HFFc6 (cell line): ENCODE measurements at places on chromosomes 7 and 10. TPM values are rescaled to one million over a fixed set of nuclear protein-coding genes. Genes with fewer than 3 reads are reported as not detected.

DNA sequence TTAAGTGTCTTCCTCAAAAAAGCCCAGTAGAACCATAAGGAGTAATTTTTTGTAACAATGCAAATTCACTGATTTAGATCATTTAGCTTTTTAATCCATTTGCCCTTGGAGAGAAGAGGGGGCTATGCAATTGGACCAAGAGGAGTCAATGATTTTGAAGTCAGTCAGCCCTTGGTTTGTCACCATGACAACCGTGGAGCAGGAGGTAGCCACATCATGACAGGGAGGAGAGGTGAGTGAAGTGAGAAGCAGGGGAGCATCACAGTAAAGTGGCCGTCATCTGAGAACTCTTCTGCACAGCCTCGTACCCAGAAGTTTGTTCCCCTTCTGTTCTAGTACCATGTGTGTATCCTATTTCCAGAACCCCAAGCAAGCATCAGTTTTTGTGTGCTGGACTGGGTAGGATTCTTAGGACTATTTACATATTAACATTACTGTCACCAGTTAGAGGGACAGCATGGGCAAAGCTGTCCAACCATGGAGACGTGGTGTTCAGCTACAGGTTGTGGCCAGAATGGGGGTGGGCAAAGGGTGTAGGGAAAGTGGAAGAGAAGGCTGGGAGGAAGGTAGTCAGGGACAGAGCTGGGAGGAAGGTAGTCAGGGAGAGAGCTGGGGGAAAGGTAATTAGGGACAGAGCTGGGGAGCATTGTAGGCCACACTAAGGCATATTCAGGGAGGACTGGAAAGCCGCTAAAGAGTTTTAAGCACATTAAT, 13.1 kb downstream of the UBE3C start:
- H3K27ac ChIP-seq: peak overlapping the region; percentile 8; the same call in 1 of the 2 replicates
- no peak overlapping the region for H3K4me3 ChIP-seq
- H3K36me3 ChIP-seq: no peaks in the 10 kb centered on the region
- no peaks in the 10 kb centered on the region; the same call in 1 of the 2 replicates for H3K27me3 ChIP-seq
- H3K4me1 ChIP-seq: peaks cover 33% of the 10 kb centered on the region

GRCh38 chr7:45573204-45573603, 964 bp upstream of the ADCY1 start:
- no peaks in the 10 kb centered on the region for H3K36me3 ChIP-seq
- no peak overlapping the region for H3K4me3 ChIP-seq
- no peak for DNase-seq
- no peak overlapping the region for H3K27ac ChIP-seq
- peaks cover 35% of the 10 kb centered on the region for H3K27me3 ChIP-seq
- H3K4me1 ChIP-seq: no peaks in the 10 kb centered on the region

DNA sequence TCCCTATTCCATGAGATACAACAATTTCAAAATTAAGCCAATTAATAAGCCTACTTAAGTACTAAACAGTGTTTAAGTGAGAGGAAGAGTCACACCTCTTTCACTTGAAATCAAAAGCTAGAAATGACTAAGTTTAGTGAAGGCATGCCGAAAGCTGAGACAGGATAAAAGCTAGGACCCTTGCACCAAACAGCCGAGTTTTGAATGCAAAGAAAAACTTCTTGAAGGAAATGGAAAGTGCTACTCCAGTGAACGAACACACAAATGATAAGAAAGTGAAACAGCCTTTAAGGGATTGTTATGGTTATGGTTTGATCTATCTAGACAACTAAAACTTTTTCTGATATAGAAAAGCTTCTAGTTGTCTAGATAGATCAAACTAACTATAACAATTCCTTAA, 135.4 kb upstream of the KMT2E start:
- H3K27ac ChIP-seq: no peak overlapping the region
- no peaks in the 10 kb centered on the region for H3K36me3 ChIP-seq
- H3K4me3 ChIP-seq: no peak overlapping the region; the same call in 1 of the 2 replicates
- peaks cover 13% of the 10 kb centered on the region for H3K4me1 ChIP-seq
- peaks cover under 1% of the 10 kb centered on the region for H3K27me3 ChIP-seq

GRCh38 chr10:131004276-131004675, 307.2 kb downstream of the TCERG1L start:
- no peak overlapping the region for H3K4me3 ChIP-seq
- H3K4me1 ChIP-seq: no peaks in the 10 kb centered on the region
- H3K36me3 ChIP-seq: peaks cover 9% of the 10 kb centered on the region
- H3K27me3 ChIP-seq: no peaks in the 10 kb centered on the region

- H3K27ac ChIP-seq: no peak overlapping the region
- no peak overlapping the region for H3K4me3 ChIP-seq
- no peak for DNase-seq
Measured at GRCh38 chr7:7653593-7654187, 13.1 kb downstream of the UMAD1 start.

DNA sequence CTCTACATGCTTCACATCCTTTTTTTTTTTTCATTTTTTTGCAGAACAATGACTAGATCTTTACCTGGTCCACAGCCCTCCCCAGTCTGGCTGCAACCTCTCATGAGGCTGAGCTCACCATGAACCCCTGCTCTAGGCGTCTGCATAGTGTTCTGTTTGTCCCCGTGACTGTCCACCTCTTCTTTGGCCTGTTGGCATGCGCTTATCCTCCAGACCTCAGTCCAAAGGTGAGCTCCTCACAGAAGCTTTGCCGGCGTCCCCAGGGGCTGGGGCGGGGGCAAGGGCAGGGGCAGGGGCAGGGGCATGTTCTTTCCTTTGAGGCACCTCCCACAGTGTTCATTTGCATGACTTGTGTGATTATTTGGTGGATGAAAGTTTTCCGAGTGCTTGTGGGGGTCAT, 218.4 kb upstream of the ZNF32 start:
- no peaks in the 10 kb centered on the region; the same call in 1 of the 2 replicates for H3K27me3 ChIP-seq
- H3K36me3 ChIP-seq: peaks cover 3% of the 10 kb centered on the region; the same call in 1 of the 2 replicates
- no peak overlapping the region for H3K4me3 ChIP-seq
- no peak for DNase-seq
- peaks cover 74% of the 10 kb centered on the region for H3K4me1 ChIP-seq

DNA sequence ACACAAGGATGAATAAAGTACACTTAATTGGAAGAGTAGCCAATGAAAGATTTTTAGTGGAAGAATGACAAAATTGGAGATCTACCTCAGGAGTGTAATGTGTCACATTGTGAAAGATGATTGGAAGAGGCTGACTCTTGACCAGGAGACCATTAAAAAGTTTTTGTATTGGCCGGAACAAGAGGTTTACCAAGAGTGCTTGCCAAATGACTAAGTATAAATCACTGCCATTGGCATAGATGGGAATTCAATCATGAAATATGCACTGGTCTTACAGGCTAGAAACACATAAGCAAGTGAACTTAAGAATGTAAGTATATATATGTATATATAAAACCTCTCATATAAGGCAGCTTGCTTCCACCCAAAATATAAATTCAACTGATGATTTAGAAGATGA, 58.7 kb upstream of the TFEC start:
- peaks cover 5% of the 10 kb centered on the region for H3K36me3 ChIP-seq
- peaks cover 11% of the 10 kb centered on the region; the same call in 1 of the 2 replicates for H3K4me1 ChIP-seq
- H3K4me3 ChIP-seq: no peak overlapping the region
- H3K27ac ChIP-seq: no peak overlapping the region
- H3K27me3 ChIP-seq: no peaks in the 10 kb centered on the region

DNA sequence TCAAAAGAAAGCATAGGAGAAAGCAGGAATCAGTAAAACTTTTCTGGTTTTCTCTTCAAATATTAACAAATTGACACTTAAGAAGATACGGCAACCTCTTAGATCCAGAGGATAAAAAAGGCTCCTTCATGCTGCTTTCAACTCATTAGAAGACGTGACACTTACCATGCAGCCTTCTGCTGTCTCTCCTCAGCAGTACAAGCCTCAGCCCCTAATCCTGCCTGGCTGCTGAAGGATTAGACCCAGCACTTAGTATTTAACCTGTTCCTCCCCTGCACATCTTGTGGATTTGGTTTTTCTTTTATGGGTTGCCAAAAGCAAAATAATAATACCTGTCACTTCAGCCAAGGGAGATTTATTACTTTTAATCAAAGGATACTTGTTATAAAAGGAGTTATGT, 108.4 kb downstream of the LYZL1 start:
- no peak overlapping the region for H3K4me3 ChIP-seq
- H3K27ac ChIP-seq: no peak overlapping the region
- no peaks in the 10 kb centered on the region for H3K4me1 ChIP-seq
- H3K27me3 ChIP-seq: peaks cover 43% of the 10 kb centered on the region

GRCh38 chr7:70512761-70513160, 619.2 kb upstream of the GALNT17 start:
- no peak for DNase-seq
- no peak overlapping the region for H3K4me3 ChIP-seq
- H3K27ac ChIP-seq: no peak overlapping the region
- H3K36me3 ChIP-seq: no peaks in the 10 kb centered on the region
- H3K27me3 ChIP-seq: no peaks in the 10 kb centered on the region; the same call in none of the 2 replicates

The PUS7 gene
- 15.0 to 19.6 TPM (median 19.4 TPM) in 3 replicates for total RNA-seq

The SAMD9 gene
- total RNA-seq: 8.7 to 14.3 TPM (median 10.9 TPM) in 3 replicates

The IQCE gene
- 13.8 to 16.6 TPM (median 14.0 TPM) in 3 replicates for total RNA-seq

The OR6B1 gene
- not detected in 3 replicates for total RNA-seq

The CCDC146 gene
- 0.12 to 0.51 TPM in 2 of 3 replicates, not detected in the other for total RNA-seq

The MYOZ1 gene
- total RNA-seq: 0.80 to 2.1 TPM (median 1.1 TPM) in 3 replicates

The NRCAM gene
- 0.27 to 0.47 TPM (median 0.45 TPM) in 3 replicates for total RNA-seq

The BMPER gene
- total RNA-seq: 11.0 to 13.1 TPM (median 12.7 TPM) in 3 replicates
